Stimulated activated CD4-positive, alpha-beta T cell treated with anti-CD3 and anti-CD28 coated beads, TNF-alpha, amount 100 ng/mL, for 24 hours (primary cell): ENCODE measurements at places on chromosomes 12 and 14.

GRCh38 chr12:2239381-2239871, 186.6 kb downstream of the CACNA1C start:
- DNase-seq = no peak

GRCh38 chr14:88342980-88343379, 19.9 kb upstream of the KCNK10 start:
- no peak for DNase-seq

- DNase-seq = no peak
Observed at GRCh38 chr14:30996892-30997659, 28.4 kb upstream of the AP4S1 start.

DNA sequence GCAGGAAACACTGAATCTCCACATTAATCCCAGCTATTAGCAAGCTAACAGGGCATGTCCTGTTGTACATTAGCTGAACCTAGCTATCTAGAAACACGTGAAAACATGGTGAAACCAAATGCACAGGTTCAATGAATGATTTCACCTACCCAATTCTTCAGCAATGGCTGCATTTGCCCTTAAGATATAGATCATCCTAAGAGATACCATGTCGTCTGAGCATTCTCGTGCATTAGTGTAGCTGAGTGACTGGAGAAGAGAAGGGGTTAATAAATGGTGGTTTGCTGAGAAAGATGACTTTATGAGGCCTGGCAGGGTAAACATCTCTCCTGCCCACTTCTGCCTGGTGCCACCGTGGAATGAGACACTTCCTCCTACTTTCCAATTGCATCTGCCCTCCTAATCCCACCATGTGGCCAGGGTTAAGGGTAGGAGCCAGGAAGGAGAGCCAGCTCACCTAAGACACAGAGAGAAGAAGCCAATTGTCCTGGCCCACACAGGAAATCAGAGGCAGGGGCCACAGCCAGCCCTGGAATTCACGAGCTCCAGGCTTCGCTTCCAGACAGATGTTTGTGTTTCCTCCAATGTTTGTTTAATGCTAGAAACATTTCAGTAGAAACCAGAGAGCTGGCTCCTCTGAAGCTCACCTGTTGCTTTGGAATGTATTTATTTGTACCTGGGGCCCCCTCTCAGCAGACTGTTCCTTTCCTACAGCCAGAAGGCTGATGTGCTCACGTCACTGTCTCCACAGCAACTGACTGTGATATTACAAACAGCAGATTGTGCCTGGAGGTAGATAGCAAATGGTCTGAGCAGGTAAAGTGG, 126.0 kb upstream of the PARP11 start:
- no peak for DNase-seq

- no peak for DNase-seq
Observed at GRCh38 chr12:97936165-97936564, 473.6 kb downstream of the RMST start.

GRCh38 chr12:106132175-106133135, 6.3 kb downstream of the NUAK1 start:
- DNase-seq = no peak

DNA sequence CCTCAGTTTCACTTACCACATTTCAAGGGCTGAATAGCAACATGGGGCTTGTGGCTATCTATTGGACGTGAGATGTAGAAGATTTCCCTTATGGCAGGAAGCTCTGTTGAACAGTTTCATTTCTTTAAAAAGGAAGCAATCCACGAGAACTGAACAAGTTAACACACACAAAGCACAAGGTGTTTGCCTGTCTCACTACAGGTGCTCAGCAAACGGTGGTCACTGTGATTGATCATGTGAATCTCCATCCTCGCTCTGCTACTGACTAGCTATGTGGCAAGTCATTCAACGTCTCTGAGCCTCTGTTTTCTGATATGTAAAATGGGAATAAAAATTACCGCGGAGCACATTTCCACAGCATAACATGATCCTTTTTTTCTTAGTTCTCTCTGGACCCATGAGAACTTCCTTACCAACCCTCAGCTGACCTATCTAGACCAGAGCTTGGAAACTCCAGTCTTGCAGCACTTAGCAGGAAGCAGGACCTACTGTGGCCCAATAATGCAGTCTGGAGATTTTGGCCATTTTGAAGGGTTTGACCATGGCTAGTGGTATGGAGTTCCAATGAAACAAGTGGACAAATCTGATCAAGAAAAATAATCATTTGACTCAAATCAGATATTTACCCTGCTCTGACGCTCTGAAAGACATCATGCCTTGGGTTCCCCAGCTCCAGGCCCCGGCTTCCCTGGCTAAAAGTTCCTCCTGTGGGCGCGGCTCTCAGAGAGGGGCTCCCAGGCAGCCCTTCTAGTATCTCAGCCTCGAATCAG, 278.8 kb downstream of the ZFP36L1 start:
- DNase-seq = no peak
